ENCODE measurements at places on chromosomes 2 and 18.
A peak's percentile ranks its signal among the peaks of the same experiment; 100 is the strongest.

- DNase-seq = peak; percentile 27
These were observed 655 bp downstream of the ACTR3 start for GRCh38 chr2:113890253-113891235.

DNA sequence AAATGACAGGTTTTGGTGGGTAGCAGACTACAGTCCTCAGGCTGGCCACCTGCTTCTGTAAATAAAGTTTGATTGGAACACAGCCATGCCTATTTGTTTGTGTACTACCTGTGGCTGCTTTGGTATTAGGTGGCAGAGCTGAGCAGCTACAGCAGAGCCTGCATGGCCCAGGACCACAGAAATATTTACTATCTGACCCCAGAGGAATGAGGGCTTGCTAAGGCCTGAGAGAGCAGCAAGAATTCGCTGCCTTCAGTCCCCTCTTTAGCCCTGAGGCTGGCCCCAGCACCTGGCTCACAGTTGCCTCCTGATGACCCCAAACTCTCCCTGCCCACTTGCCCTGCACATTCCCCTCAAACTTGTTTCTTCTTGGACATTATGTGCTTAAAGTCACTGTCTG is 32.5 kb downstream of the POLR1A start:
- no peak for DNase-seq

DNA sequence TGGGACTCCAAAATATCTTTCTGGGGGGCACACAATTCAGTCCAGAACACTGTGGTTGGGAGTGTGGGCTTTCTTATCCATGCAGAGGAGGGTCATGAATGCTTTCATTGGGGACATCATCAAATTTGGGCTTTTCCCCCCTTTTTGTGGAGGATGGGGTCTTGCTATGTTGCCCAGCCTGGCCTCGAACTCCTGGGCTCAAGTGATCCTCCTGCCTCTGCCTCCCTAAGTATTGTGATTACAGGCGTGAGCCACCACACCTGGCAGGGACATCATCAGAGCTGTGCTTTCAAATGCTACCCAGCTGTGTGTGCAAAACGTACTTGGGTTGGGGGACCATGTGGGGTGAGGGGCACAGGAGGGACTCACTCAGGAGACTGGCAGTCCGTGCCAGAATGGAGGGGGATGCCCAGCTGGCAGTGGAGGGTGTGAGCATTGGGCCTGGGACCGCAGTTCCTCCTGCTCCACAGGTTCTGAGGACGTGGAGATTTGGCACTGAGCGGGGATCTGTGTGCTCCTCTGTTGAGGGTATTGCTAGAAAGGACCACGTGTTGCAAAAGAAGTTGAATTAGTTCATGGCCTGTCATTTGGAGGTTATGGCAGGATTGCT is 24.4 kb downstream of the EMILIN2 start:
- DNase-seq = no peak

DNA sequence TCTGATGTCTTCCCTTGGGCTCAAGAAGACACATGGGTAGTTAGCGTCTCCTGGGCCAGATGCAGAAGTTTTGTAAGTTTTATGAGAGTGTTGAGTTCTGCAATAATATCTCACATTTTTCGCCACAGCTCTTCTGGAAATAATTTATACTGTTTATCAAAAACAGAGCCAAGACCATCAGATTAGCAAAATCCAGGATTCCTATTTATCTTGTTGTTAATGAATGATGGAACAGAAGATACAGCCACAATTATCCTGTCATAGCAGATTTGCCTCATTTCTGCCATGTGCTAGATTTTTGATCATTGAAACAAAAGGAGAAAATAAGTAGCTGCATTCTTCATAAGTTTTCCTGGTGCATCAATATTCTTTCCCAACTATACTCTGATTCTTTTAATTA is 1048.6 kb upstream of the KLHL29 start:
- no peak for DNase-seq

DNA sequence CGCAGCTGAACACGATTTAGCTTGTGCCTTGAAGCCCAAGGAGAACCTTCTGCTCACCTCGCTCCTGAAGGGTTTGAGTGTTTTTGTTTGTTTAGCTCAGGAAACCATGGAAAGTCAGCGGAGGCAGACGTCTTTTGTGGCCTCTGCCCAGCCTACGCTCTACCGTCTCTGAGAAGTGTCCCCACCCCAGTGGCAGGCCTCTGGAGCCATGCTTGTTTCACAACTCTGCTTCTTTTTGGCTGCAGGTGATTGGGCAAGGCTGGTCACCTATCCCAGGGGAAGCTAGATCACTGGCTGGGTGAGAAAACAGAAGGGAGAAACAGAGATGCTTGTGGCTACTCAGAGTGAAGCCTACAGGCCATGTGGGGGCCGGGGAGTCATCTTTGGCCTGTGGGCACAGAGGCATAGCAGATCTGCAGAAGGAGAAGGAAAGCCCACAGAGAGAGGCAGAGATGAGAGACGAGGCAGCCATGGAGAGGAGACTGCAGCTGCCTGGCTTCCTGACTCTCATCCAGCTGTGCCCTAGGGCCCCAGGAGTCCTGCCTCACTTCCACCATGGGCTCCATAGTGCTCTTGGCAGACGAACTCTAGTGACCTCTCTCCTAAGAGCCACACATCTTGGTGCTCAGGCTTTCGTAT is 50.1 kb downstream of the CIB4 start:
- DNase-seq = no peak

DNA sequence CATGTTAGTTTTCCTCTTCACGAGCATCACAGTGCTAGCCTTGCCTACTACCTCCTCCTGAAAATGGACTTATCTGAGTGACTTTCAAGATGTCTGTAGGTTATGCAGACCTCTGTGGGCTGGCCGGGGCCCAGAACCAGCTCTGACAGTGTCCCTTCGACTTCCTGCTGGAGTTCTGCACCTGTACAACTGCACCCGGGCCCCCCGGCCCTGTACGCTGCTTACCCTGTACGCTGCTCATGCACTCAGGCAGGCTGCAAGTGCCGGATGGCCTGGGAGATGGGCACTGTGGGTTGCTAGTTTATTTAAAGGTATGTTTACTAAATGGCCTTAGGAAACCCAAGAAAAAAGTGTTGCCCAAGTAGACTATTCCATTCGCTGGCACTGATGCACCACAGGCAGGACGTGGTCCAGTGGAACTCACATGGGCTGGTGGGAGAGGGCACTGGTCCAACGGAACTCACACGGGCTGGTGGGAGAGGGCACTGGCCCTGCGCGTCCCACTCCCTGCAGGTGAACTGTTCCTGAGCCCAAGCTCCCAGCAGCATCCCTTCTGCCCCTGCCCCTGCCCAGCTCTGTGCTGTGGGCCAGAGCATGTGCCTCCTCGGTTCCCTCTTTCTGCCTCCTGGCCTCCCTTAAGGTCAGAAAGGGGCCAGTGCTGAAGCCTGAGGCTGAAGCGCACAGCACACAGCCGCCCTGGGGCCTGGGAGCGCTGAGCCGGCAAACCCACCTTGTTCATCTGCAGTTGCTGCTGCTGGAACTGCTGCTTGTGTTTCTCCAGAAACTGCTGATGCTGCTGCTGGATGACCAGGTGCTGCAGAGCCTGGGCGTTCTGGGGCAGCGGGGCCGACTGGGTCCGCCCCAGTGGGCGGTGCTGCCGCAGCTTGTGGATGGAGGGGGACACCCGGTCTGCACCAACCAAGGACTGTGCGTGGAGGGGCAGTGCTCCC is 274.8 kb downstream of the HDAC4 start:
- no peak for DNase-seq

DNA sequence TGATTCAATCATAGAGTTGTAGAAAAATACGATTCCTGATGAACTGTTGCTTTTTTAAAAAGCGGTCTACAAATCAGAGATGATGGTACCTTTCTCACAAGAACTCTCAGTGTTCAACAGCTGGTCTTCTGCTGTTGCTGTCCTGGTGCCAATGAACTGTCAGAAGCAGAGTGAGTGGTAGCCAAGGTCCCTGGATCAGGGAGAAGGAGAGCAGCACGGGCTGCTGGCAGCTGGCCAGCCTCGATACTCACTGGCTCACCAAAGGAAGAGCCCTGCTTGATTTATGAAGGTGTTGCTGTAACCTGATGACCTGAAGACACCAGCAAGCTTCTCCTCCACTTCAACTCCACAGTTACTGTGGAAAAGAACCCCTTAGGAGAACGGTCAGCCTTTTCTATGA is 300.8 kb upstream of the SOX11 start:
- DNase-seq = no peak

- DNase-seq = no peak
These were observed 799 bp downstream of the CYTIP start for GRCh38 chr2:157443090-157443489.

DNA sequence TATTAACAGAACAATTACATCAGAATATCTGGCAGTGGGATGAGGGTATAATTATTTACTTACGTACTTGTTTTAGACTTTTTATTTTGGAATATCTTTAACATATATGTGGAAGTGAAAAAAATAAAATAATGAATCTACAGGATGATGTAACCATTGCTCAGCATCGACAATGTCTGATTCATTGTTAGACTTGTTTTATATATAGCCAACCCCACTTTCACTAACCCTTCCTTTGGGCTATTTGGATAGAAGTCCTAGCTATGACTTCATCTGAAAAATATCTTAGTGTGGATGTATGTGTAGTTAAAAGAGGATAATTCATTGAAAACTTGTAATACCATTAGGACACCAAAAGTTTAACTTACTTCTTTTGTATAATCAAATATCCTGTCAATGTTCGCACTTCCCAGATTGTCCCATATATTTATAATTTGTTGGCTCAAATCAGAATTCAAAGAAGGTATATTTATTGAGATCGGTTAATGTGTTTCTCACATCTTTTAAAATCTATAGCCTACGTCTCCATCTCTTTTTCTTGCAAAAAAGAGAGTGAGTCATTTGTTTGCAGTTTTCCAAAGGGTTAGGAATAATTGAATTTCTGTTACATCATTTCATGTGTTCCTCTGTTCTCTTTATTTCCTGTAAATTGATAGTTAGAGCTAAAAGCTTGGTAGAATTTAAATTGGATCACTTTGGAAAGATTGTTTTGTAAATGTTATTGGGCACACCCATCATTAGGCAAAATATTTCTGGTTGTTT is 506.1 kb upstream of the FAM98A start:
- no peak for DNase-seq

DNA sequence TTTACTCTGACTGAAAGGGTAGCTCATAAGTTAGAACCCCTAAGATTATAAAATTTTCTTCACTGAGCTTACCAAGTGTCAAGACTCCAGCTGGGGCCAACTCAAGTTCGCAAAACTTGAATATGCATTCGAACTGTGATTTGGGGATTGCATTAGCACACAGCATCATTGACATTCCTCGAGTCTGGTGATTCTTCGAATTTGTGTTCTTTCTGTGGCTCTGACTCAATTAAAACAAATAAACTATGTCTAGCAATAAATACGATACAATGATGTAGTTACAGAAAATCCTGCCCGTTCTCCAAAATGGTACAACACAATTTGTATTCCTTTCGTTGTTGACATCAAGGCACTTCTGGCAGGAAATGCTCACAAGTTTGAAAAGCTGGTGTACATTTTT is 11.1 kb downstream of the CCL20 start:
- DNase-seq = no peak

DNA sequence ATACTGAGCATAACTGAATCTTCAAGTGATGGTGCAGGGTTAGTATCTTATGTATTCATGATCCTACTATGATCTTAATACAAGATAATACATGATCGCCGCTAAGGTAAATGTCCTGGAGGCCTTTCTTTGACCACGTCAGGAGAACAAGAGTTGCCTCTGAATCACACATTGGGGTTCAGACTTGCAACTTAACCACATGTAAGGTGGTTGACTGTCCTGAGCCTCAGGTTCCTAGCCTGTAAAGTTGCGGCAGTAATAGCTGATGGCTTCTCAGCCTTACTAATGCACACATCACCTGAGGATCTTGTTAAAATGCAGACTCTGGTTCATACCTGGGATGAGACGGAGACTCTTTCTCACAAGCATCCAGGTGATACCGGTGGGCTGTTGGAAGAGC is 112.5 kb downstream of the MGAT5 start:
- DNase-seq = no peak

DNA sequence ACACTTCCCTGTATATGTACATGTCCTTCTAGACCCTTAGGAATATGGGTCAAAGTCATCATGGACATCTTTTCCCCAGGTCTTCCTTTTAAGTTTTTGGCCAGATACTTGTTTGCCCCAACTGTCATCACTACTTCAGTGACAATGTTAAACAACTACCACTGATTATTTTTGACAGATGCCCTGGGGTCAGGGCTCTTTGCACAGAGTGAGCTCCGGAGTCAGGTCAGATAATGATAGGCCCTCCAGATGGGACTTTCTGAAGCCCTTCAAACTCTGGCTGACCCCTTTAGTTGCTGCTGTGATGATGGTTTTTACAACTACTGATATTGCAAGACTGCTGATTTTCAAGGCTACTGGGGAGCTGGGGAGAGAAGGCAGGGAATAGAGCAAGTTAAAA is 449.4 kb upstream of the HS6ST1 start:
- DNase-seq = no peak

DNA sequence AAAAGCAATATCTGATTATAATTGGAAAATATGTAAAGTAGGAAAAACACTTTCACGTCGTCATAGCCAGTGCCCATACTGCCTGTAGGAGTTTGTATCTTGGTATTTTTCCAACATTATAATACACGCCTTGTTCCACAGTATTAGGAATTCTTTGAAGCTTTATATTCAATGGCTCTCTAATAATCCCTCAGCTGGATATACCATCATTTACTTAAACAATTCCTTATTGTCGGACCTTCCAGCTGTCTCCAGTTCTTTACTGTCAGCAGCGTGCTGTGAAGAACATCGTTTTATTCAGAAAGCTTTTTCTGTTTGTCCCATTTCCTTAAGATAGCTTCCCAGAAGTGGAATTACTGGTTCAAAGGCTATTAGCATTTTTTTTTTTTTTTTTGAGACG is 31.7 kb downstream of the ATP6V1C2 start:
- no peak for DNase-seq

- peak; percentile 27 for DNase-seq
These were observed 104.9 kb downstream of the ANKRD44 start for GRCh38 chr2:197205585-197206215.

- peak; percentile 46 for DNase-seq
These were observed 8.9 kb downstream of the TNS1 start for GRCh38 chr2:217993817-217994463.

GRCh38 chr2:4553241-4553640 is 849.9 kb downstream of the DCDC2C start:
- no peak for DNase-seq

GRCh38 chr2:12560618-12561017 is 156.1 kb upstream of the TRIB2 start:
- DNase-seq = no peak

GRCh38 chr2:241187101-241187917 is 1.2 kb upstream of the ANO7 start:
- no peak for DNase-seq

DNA sequence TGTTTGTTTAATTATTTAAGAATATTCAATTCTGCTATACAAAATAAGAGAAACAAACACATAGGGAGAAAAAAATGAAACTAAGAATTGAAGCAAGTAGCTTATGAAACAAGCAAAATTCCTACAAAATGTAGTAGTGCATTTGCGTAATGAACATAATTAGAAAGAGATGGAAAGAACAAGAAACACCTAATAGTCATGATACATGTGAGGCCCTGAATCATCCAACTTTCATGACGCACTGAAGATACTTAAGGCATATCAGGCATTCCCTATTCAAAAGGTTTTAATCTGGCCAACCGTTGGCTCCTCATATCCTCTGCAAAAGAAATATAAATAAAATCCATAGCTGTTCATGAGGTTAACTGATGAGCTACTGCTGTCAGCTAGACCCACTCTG is 14.5 kb upstream of the NAB1 start:
- no peak for DNase-seq

GRCh38 chr2:218893349-218894150 is 12.9 kb downstream of the WNT10A start:
- DNase-seq = no peak

- DNase-seq = no peak
These were observed 117.2 kb downstream of the RGPD3 start for GRCh38 chr2:106350980-106351379.

Data from activated naive CD4-positive, alpha-beta T cell (primary cell).